Adipocyte (in vitro differentiated cells): ENCODE measurements at places on chromosomes 2 and 18.

DNA sequence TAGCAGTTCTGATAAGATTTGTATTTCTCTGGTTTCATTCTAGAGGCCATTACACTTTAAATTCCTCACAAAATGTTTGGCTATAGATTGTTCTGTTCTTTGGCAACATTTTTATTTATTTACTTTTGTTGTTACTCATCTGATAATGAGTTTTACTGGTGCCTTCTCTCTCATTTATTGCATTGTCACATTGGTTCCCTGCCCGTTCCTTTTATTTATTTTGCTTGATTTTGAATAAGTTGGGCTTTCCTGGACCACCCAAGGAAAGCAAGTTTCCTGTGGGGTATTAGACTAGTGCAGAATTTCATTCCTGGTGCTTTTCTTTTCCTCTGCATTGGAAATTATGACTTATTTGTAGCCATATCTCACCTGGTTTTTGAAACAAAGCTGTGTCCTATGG lies 232.0 kb downstream of the SOCS6 start:
- DNase-seq, result no peak

GRCh38 chr2:70728128-70728527 lies 39.9 kb downstream of the ADD2 start:
- DNase-seq, result no peak

DNA sequence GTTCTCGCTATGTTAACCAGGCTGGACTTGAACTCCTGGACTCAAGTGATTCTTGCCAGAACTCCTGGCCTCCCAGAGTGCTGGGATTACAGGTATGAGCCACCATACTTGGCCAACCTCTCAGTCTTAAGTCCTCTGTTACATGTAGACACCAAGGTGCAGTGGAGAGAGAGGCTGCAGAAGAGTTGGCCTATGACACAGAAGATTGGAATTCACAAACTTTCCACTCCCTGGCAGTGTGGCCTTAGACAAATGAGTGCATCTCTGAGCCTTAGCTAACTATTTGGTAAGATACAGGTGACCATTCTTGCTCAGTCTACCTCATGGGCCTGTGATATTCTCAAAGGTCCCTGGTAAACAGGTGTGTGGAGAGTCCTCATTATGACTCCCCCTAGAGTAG lies 159.7 kb downstream of the MYCN start:
- DNase-seq, result no peak

DNA sequence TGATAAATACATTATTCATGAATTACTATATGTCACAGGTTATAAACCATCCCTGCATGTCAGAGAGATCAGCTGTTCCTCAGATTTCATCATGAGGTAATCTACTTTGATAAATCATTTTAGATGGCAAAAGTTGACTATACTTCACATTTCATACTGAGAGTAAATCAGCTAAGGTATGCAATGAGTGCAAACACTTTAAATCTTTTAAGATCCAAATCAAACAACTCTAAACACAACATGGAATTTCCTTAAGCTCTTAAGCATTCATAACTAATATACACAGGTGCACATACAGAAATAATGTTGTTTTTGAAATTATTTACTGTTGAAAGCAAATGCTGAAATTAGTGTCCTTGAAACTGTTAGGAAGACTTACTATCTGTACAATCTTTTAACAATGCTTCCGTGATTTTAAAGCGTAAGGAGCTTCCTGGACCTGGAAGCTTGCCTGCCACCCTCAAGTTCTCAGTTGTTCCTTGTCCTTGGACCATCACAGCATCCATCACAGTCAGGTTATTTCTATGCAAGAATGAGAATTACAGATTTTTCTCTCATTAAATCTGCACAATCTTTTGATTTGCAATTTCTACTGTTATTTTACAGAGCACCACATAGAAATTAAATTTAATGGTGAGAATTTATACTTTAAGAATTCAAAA lies 83.2 kb downstream of the ZAP70 start:
- no peak for DNase-seq

DNA sequence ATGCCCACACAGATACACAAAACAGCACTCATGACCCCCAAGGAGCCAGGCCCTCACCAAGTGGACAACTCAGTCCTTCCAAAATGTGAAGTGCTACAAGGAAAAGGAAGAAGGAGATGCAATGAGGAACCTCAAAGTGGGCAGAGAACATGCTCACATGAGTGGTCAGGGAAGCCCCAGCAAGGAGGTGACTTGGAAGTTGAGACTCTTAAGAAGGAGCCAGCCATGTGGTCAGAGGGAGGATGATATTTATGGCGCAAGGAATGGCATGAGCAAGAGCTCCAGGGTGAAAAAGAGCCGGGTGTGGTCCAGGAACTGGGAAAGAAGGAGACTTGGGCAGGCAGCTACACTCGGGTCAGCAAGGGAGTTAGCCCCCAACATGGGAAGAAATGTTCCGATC lies 30.0 kb upstream of the KLHL29 start:
- no peak for DNase-seq

DNA sequence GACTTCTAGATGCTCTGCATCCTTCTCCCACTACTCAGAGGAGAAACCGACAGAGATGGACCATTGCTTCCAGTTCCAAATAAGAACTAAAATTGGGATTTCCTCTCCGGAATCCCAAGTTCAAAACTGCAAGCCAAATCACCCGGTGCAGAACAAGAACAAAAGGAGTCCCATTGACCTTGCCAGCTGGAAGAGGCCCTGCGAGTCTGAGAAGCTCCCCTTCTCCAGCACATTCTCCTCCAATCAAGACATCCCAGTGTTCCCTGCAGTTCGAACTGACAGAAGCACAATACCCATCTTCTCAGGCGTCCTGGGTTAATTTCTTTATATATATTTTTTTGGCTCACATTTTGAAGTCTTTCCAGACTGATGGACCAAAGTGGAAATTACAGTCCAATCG lies 195.3 kb upstream of the MEIS1 start:
- no peak for DNase-seq

GRCh38 chr2:109448946-109449788 lies 164.6 kb downstream of the SEPTIN10 start:
- DNase-seq, result no peak

- DNase-seq, result peak; percentile 48
Observed at GRCh38 chr2:230866756-230867523, 2.2 kb downstream of the ITM2C start.

- no peak for DNase-seq
Observed at GRCh38 chr2:187136646-187137045, 287.7 kb upstream of the ZSWIM2 start.

GRCh38 chr18:43933177-43933576 lies 655.9 kb upstream of the SYT4 start:
- DNase-seq, result no peak

GRCh38 chr2:232485348-232485756 lies 2.3 kb downstream of the ECEL1 start:
- no peak for DNase-seq

DNA sequence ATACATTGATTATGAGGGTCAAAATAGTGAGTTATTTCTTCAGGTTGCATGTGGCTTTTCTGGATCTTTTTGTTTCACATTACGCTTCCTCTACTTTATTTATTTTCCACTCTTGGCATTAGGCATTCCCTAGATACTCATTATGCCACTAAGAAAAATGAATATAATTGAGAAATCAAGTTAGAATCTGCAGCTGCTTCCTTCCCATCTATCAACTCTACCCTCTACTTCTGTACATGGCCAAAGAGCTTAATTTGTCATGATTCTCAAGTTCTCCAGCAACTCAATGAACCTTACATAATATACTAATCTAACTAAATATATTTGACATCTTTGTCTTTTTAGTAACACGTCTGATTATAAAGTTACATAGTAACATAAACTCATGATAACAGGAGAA lies 598.1 kb upstream of the LRRTM4 start:
- no peak for DNase-seq

DNA sequence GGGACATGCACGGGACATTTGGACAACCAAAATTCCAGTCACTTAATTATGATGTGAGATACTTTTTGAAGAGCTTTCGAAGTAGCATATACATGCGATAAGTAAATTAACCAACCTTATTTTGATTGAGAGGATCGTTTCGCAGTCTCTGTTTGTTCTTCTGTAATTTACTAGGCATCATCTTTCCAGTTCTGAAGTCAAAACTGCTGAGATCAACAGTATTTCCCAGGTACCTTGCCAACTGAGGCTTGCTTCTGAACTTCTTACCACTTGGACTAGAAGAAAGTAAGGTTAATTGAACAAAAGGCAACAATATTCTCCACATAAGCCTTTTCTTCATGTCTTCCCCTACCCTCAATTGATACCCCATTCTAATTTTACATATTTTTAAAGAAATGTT lies 19.6 kb downstream of the MBD2 start:
- DNase-seq, result no peak

- no peak for DNase-seq
Observed at GRCh38 chr2:133485868-133486267, 82.4 kb downstream of the NCKAP5 start.

DNA sequence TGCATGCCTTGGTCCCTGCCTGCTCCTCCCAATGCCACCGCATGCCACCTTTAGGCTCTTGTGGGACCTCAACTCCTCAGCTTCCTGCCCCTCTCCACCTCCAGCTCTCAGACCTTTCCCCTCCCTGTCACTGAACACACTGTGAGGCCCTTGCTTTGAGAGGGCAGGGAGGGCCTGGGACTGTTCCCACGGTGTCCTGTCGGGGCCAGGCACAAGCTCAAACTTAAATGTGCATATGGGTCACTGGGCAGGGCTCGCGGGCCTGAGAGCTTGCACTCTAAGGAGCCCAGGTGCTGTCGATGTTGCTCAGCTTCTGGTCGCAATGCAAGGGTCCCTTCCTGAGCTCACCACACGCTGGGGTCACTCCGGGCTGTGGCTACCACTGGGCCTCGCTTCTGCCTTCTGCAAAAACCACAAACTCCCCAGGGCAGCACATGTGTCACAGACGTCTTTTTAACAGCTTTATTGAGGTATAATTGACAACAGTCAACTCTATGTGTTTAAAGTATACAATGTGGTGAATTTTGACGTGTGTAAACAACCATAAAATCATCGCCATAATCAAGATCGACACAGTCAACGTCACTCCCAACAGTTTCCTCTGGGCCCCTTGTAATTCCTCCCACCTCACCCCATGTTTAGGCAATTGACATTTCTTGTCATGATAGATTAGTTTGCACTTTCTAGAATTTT lies 11.9 kb upstream of the B3GNT7 start:
- no peak for DNase-seq

- DNase-seq, result peak; percentile 24
Observed at GRCh38 chr18:41145516-41145915, 809.5 kb upstream of the PIK3C3 start.

GRCh38 chr18:9706081-9706935 lies 1.8 kb upstream of the RAB31 start:
- peak; percentile 46 for DNase-seq

DNA sequence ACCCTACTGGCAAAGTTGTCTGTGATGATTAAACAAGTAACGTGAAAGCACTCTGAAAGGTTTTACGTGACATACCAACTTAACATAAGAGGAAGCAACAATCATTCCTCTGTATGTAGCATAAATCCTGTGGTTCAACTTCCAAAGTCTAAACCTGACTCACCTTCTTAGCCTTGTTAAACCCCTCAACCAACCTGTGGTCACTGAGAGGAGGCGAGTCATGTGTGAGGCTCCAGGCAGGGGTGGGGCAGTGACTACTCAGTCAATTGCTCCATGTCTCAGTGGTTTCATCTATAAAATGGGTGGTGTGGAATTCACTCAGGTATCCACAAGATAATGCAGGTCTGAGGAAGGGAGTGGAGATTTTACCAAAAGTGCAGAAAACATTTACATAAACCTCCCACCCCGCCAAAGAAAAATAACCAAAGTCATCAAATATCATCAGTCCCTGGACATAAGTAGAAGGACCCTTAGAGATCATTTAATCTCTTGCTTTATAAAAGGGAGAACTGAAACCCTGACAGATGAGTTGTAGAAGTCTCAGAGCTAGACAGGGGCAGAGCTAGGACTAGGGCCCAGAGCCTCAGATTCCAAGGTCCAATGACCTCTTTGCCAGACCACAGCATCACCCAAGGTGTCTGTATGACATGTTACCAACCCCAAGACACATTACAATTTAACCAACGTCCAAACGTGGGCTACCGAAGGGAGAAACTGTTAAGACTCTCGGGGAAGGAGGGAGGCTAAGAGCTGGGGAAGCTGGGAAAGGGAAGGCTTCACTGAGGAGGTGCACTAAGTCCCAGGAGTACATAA lies 3.7 kb upstream of the PCBP1 start:
- DNase-seq, result no peak

GRCh38 chr18:10896851-10897250 lies 252.5 kb downstream of the PIEZO2 start:
- no peak for DNase-seq

DNA sequence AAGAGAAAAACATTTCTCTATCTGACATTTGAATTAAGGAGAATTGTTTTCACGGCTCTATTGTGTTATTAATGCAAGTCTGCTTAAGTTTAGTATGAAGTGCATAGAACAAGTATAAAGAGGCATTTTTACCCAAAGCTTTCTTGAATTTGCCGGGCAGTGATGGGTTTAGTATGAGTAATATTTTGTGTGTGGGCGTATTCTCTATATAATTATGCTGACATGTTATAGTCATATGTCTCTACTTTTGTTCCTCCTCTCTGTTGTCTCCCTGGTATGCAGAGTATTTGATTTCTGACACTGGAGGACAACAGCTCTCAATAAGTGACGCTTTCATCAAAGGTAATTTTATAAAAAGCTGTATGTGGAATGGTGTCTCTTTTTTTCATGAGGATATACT lies 45.9 kb downstream of the PIKFYVE start:
- peak; percentile 48 for DNase-seq

DNA sequence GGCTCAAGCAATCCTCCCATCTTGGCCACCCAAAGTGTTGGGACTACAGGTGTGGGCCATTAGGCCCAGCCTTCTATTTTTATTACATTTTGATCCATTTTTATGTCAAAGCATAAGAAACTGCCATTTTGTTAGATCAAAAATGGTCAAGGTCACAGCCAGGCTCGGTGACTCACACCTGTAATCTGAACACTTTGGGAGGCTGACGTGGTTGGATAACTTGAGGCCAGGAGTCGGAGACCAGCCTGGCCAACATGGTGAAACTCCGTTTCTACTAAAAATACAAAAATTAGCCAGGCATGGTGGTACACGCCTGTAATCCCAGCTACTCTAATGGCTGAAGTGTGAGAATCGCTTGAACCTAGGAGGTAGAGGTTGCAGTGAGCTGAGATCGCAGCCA lies 49.2 kb downstream of the EEF1B2 start:
- DNase-seq, result no peak

- DNase-seq, result no peak
Observed at GRCh38 chr2:234193977-234194563, 143.6 kb downstream of the SPP2 start.

DNA sequence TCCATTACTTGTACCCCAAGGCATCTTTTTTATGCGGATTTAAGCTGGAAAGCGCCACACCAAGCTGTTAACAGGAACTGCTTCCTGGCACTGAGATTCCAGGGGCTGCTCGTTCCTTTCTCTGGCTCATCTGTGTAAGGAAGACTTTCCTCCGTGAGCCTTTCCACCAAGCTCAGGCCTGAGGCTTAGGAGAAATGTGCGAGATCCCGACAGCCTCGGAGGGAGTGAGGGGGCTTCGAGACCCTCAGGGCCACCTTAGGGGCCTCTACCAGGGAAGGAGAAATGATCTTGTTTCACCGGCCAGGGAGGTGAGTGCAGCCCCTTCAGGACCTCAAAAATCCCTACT lies 17.1 kb downstream of the B3GNT7 start:
- DNase-seq, result no peak
